ENCODE measurements at places on chromosomes 6 and 20.

- DNase-seq, result no peak
Observed at GRCh38 chr20:31418307-31418706, 12.3 kb upstream of the DEFB121 start.

DNA sequence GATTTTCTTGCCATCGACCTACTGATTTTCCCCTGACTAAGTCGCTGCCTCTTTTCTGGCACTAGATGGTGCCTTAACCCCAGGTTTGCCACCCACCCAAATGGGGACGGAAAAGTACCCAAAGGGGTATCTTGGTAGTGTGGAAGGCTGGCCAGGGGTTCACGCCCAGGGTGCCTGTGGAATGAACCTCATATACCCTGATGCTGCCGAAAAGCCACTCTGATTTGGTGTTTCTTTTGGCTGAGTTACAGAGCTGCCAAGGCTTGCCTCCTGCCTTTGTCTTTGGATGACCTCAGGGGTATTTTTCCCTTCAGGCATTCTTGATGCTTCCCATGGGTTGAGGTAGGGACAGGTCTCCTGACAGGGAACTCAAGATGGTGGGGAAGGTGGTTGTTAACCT, 78.1 kb downstream of the MAP3K7 start:
- no peak for DNase-seq

- DNase-seq, result no peak
Observed at GRCh38 chr6:43299338-43300293, 1.6 kb downstream of the SLC22A7 start.

DNA sequence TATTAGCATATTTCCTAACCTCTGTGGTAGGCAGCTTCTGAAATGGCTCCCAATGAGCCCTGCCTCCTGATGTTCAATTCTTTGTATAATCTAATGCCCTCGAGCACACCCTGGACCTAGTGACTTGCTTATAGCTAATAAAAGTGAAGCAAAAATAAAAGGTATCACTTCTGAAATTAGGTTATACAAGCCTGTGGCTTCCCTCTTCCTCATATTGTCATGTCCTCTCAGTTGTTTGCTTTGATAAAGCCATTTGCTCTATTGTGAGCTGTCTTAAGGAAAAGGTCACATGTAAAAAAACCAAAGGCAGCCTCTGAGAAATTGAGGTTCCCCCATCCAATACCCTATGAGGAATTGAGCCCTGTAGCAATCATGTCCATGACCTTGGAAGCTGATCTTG, 442.1 kb upstream of the ADGRB3 start:
- DNase-seq, result no peak

DNA sequence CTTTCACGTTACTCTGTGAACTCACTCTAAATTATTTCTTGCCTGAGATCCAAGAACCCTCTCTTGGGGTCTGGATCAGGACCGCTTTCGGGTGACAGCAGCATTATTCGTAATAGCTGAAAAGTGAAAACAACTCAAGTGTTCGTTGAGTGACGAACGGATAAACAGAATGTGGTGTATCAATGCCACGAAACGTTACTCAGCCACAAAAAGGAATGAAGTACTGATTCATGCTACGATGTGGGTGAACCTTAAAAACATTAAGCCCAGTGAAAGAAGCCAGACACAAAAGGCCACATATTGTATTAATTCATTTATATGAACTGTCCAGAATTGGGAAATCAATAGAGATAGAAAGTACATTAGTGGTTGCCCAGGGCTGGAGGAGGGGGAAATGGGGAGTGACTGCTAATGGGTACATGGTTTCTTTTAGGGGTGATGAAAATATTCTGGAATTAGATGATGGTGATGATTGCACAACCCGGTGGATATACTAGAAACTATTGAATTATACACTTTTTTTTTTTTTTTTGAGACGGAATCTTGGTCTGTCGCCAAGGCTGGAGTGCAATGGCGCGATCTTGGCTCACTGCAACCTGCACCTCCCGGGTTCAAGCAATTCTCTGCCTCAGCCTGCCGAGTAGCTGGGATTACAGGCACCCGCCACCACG, 8.4 kb downstream of the PTGIS start:
- DNase-seq, result no peak

DNA sequence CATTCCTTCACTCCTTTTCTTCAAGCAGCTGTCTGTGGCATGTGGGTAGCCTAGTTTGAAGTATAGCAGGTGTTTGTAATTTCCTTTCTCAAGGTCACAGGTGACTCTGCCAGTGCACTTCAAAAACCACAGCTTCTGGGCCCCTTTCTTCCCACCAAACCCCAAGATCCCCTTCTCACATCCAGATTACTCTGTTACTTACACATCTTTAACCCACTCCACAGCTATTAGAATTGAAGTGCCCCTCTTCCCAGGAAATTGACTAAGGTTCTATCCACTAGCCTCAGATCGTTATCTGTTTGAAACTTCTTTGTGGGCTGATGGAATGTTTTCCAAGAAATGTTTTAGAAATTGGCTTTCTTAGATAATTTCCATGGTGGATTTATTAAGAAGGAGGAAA, 150.8 kb downstream of the AHI1 start:
- no peak for DNase-seq

All from activated CD4-positive, alpha-beta T cell treated with anti-CD3 and anti-CD28 coated beads for 4 hours (primary cell).